Stimulated activated CD4-positive, alpha-beta T cell treated with anti-CD3 and anti-CD28 coated beads, Interleukin-15, amount 100 ng/mL, for 1 hour (primary cell): ENCODE measurements at places on chromosomes 16 and 17.

GRCh38 chr17:12765548-12765947 is 23.8 kb upstream of the ARHGAP44 start:
- DNase-seq: no peak

DNA sequence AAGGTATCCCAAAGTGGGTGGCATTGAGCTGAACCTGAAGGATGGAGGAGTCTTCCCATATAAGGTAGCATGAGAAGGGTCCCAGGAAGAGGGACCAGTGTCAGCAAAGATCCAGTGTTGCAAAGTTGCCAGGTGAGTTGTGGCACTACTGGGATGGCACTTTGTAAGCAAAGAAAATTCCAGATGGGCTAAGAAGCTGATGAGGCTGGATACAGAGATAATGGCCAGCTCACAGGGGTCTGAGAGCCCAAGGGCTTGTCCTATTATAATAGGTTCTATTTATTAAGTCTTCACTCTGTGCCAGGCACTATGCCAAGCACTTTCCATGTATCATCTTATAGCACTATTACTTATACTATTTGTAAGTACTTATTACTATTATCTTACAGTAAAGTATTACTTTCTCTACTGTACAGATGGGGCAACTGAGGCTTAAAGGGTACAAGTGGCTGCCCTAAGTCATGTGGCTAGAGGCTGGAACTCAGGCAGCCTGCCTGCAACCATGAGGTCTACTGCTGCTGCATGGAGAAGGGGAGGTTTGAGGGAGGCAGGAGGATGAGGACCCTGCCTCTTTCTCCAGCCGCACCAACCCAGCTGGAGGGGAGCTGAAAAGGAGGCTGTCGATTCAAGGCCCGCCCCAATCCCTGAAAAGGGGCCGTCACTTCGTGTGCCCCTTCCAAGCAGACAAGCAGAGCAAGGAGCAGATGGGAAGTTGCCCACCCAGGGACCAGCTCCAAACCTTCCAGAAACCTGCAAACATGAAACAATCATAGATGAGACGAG is 86.5 kb downstream of the C16orf78 start:
- no peak for DNase-seq

DNA sequence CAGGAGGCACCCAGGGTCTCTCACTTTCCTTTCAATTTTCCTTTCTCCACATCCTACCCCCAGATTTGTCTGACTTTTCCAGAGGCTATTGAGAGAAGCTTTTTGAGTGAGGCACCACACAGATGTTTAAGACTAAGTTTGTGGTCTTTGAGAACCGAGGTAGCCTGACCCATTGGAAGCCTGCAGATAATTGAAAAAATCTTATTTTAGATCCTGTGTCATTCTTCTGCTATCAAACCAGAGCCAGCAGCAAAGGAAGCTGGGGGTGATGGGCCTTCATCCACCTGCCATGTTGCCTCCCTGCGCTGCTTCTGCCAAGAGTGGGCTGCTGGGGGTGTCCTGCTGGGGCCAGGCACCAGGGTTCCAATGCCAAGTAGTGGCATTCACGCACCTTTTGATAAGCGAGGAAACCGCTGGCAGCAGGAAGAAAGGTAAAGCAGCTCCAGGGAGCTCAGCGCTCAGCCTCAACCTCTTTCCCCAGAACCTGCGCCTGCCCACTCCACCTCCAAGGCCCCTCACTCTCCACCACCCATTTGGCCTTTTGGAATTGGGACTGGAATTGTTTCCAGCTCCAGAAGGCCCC is 55.6 kb downstream of the MPRIP start:
- no peak for DNase-seq

GRCh38 chr16:57089406-57089805 is 3.0 kb upstream of the CPNE2 start:
- no peak for DNase-seq

- no peak for DNase-seq
These were observed 22.9 kb upstream of the DYNLRB2 start for GRCh38 chr16:80517846-80518245.

GRCh38 chr16:56013962-56014552 is 138.9 kb upstream of the CES5A start:
- peak; percentile 6 for DNase-seq

GRCh38 chr16:12208341-12209035 is 232.0 kb downstream of the SNX29 start:
- no peak for DNase-seq

- DNase-seq: no peak
These were observed 31.5 kb upstream of the NOL11 start for GRCh38 chr17:67686241-67686640.

DNA sequence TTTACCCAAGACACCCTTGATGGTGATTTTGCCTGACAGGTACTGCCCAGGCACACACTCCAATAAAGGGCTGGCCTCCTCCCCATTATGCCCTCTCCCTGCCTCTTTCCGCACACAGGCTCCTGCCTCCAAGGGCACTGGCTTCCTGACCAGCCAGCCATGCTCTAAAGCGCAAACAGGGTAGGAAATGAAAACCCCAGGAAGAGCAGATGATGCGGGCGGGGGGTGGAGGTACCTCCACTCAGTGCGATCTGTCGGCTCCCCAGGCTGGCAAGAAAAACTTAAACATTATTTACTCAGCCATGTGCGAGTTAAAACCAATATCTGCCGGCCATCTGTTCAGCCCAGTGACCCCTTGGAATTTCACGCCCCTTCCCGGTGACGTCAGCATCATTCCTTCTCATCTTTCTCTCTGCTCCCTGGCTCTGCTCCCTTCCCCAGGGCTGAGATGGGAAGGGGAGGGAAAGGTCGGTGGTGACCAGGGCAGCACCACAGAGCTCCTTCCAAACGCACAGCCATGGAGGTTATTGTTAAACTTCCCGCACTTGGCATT is 262.5 kb downstream of the CBLN1 start:
- DNase-seq: no peak

DNA sequence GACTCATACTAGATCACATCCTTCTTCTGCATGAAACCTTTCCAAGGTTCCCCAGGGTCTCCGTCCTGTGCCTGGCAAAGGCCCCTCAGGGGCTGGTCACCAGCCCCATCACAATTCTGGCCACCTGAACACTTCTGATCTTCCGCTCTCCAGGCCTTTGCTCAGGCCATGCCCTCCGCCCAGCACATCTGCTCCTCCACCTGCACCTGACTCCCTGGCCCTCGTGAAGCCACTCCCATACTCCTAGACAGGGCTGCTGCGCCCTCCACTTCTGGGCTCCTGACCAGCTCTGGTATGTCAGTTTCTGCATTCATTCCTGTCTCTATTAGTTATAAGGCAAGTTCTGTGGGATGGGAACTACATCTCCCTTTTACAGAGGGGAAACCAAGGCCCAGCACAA is 1.9 kb upstream of the MYL11 start:
- DNase-seq: no peak

- DNase-seq: peak; percentile 44
These were observed 14.4 kb downstream of the MIS12 start for GRCh38 chr17:5500589-5501391.

GRCh38 chr17:27354051-27354490 is 60.2 kb downstream of the WSB1 start:
- no peak for DNase-seq

- no peak for DNase-seq
These were observed 22.3 kb upstream of the MPO start for GRCh38 chr17:58302919-58303585.

GRCh38 chr16:72371307-72372086 is 199.5 kb upstream of the PMFBP1 start:
- DNase-seq: no peak

- peak; percentile 22 for DNase-seq
These were observed 173.6 kb downstream of the IRF8 start for GRCh38 chr16:86072328-86073102.

GRCh38 chr17:15883617-15884111 is 61.3 kb upstream of the ADORA2B start:
- no peak for DNase-seq

DNA sequence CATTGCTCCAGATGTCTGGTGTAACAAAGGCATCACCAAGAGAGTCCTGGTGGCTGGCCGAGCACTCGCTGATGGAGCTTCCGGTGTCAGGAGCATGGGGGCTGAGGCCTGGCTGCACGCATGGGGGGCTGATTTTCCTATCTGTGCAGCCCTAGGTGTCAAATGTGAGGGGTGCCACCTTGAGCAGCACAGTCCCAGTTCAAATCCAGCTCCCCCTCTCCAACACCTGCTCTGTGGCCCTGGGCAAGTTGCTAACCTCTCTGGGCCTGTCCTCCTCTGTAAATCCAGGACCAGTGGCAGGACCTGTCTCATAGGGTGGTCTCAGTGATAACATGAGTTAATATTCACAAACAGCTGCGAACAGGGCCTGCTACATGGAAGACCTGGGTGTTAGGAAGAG is 12.9 kb downstream of the ENPP7 start:
- no peak for DNase-seq

DNA sequence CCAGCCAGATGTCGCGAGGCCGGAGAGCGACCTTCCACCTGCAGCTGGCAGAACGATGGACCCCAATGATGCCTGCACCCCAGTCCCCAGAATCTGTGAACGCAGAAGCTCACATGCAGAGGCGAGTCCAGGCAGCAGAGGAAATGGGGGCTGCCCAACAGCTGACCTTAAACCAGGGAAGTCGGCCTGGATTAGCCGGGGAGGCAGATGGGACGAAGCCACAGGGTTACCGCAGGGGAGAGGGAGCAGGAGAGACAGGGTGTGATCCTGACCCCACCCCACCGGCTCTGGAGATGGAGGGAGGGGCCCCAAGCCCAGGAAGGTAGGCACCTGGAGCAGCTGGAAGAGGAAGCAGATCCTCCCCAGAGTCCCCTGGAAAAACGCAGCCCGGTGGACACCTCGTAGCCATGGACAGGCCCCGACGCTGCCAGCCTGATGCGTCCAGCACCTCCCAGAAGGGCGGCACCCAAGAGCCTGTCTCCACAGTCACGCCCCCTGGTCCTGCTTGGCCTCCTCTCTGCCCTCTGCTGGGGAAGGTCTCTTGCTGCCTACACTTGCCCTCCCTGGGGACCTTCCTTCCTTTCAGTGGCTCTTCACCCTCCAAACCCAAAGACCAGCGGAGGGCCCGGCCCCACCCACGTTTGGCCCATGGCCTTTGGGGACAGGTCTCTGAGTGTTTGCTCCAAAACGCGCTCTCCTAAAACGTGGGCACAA is 37.3 kb downstream of the PIEZO1 start:
- no peak for DNase-seq

GRCh38 chr16:58638148-58639036 is 8.8 kb upstream of the CNOT1 start:
- no peak for DNase-seq

- DNase-seq: no peak
These were observed 67.8 kb upstream of the CDH5 start for GRCh38 chr16:66298571-66299120.

DNA sequence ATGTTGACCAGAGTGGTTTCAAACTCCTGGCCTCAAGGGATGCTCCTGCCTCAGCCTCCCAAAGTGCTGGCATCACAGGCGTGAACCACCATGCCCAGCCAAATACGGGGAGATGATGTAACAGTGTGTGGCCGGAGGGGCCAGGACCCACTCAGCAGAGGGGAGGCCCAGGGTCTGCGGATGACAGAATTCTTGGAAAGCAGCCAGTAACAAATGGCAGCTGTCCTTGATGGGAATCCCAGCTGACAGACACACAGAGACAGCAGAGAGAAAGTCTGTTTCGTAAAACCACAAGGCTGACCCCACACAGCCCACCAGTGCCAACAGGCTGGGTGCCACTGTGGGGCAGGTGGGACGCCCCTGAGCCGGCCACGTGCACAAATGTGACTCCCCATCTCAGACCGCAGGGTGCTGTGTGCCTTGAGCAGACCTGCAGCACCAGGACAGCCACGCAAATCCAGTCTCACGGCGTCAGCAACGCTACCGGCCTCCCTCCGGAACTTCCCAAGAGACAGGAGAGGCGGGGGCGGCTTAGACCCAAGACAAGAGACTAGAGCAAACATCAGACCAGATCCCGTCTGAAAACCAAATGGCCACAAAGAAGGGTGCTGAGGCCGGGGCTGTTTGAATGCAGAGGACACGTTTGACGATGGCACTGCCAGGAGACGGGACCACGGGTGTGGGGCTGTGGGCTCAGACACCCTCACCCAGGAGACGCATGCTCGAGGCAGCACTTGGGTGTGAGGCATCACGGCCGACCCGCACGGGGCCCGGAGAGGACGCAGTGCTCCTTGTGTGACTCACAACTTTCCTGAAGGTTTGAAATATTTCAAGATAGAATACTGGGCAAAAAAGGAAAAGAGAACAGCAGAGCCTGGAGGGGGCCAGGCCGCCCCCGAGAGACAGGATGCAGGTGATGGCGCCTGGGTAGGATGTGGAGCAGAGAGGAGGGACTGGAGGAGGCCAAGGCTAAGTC is 24.6 kb downstream of the CTU2 start:
- no peak for DNase-seq

DNA sequence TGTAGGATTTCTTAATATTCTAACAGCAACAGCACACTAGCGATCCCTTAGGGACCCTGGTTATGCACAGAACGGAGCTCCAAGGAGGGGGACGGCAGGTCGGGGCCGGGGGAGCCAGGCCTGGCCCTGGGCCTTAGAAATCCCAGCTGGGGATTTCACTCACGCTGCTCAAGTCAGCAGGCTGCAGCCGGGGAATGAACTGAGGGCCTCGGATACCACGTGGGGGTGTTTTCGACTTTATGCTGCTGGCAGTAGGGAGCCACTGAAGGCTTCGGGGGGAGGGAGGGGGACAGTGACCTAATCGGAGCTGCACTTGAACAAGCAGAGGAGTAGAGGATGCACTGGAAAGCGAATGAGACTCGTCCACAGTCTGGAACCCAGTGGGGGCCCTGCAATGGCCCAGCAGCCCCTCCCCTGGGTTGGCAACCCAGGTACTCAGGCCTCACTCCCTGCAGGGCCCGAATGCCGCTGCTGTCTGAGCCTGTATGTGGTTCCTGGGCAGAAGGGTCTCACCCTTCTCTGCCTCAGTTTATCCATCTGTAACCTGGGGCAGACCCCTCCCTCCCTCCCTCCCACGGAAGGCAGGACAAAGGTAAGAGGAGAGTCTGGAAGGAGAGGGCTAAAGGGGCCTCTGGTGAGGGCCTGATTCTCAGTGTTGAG is 53.7 kb downstream of the RPH3AL start:
- DNase-seq: no peak

DNA sequence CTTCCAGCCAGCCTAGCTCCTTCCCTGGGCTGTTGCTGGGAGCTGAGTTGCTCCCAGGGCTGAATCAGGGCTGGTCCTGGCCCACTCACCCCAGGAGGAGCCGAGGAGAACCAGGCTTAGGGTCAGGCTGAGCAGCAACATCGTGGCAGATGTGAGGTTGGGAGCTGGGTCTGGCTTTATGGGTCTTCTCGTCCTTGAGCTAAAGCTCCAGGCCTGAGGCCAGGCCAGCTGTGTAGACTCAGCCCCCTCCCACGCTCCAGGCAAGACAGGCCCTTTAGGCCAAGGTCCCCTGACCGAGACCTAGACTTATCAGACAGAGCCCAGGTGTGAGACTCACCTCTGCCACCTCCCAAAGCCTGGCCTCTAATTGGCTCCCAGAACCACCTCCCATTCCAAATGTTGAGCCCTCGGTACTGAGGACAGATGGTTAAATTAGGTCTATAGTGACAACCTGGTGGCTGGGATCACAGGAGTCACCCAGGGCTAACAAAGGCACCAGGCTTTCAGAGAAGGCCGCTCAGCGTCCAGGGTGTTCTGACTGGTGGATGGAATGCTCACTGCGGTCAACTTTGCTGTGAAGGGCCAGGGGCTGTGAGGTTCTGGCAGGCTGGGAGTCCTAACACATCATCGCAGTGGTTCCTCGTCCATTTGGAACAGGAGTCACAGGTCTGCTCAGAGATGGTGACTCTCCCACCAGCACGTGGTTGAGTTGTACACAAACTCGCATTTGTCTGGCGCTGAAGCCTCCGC is at the start of gene CTRL:
TSS of gene CTRL (minus strand) at position 151 of the 750 bp plus-strand sequence. CDS start at position 141, 10 bp downstream.
- no peak for DNase-seq

GRCh38 chr16:67277294-67277998 is 1.9 kb upstream of the PLEKHG4 start:
- no peak for DNase-seq

GRCh38 chr16:788399-789126 is at the start of gene CHTF18:
Gene CHTF18 (plus strand): TSS chr16:788620. CDS start chr16:788685, 65 bp downstream.
- peak; percentile 93 for DNase-seq
